H4 (cell line): ENCODE measurements at places on chromosomes 11 and 22. TPM values are rescaled to one million over a fixed set of nuclear protein-coding genes. Genes with fewer than 3 reads are reported as not detected.

GRCh38 chr11:65927904-65928397 lies 8.7 kb downstream of the DRAP1 start:
- DNase-seq = no peak

DNA sequence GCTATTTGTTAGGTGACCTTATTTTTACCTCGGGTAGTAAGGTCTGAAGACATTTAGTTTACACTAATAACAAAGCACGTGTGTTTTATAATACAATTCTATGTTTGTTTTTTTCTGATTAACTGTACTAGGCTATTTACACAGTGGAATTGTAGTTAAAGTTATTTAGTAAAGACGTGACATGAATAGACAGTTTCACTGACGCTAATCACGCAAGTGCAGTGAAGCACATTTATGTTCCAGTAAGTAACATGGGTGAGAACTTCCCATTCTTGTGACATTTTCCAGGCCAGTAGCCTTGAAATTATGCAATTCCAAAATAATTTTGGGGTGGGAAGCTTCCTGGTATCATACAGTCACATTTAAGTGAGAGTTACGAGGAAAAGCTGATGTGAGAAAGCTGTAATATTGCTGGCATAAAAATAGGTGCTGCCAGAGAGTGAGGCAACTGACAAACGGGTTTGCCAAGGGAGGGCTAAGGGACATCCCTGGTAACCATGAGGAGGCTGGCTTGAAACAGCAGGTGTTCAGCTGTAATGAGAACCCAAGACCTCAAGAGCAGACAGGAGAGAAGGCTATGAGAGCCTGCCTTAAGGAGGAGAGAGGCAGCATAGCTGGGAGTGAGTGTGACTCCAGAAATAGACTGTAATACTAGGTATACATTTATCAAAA lies 378.8 kb downstream of the DCDC1 start:
- DNase-seq = no peak

Gene GGA1
- 8.2 and 31.3 TPM in 2 replicates for total RNA-seq

Gene TIMP3
- 22.8 and 25.5 TPM in 2 replicates for total RNA-seq

Gene SMC1B
- total RNA-seq = not detected in 2 replicates

Gene SCUBE1
- total RNA-seq = 0.02 and 0.04 TPM in 2 replicates

Gene APBB1
- total RNA-seq = 5.2 and 6.3 TPM in 2 replicates

DNA sequence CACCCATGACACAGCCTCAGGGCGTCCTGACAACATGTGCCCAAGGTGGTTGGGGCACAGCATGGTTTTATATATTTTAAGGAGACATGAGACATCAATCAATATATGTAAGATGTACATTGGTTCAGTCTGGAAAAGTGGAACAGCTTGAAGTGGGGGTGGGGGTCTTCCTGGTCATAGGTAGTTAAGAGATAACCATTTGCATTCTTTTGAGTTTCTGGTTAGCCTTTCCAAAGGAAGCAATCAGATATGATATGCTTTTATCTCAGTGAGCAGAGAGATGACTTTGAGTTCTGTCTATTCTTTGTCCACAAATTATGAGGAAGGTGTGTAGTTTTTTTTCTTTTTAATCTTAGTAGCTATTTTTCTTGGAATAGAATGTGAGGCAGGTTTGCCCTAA lies 10.1 kb upstream of the ANAPC15 start:
- DNase-seq = no peak

GRCh38 chr11:24509114-24509513 lies 12.3 kb downstream of the LUZP2 start:
- DNase-seq = peak; percentile 20

DNA sequence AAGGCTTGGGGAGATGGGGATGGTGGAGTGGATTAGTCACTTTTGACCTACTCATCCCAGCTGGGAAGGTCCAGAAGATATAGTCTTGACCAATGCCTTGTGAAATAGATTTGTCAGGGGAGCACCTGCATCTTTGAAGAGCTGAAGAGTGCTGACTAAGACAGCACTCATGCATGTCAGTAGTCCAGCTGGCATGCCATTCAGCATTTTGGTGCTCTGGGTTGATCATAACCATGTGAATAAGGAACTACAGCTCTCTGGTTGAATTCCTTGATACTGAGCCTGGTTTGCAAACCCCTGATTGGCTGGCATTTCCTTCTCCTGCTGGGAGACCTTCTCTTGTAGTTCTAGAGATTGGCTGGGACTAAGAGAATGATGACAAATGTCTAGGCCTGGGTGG lies 106.8 kb upstream of the ALX4 start:
- no peak for DNase-seq

- no peak for DNase-seq
These were observed 58.4 kb upstream of the GAB2 start for GRCh38 chr11:78476066-78476465.

Gene EIF1AD
- 20.7 and 32.4 TPM in 2 replicates for total RNA-seq

Gene OR6X1
- not detected in 2 replicates for total RNA-seq

Gene ANO5
- 1.4 and 1.8 TPM in 2 replicates for total RNA-seq

DNA sequence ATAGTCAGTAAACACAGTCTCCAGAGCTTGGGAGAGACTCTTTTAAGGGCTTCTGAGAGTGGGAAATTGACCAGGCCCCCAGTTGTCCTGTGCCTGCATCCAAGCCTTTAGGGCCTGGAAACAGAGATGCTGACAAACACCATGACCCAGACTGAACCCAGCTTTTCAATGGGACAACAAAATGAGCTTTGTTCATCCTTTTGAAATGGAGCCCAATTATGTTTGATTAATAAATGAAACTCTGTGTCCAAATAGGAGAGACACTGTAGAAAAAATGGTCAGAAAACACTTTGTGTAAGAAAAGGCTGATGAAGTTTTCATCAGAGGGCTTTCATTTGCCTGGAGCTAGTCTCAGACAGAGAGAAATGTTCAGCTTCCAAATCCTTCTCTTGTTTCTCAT lies 146.0 kb downstream of the RRAS2 start:
- no peak for DNase-seq

- no peak for DNase-seq
These were observed 13.4 kb upstream of the NECTIN1 start for GRCh38 chr11:119742263-119742861.

GRCh38 chr11:57276971-57277675 lies 40.1 kb upstream of the APLNR start:
- DNase-seq = no peak

- DNase-seq = no peak
These were observed 126.9 kb upstream of the CHORDC1 start for GRCh38 chr11:90349731-90350130.

Gene POU2AF3
- total RNA-seq = 2.3 TPM in 1 of 2 replicates, not detected in the other

DNA sequence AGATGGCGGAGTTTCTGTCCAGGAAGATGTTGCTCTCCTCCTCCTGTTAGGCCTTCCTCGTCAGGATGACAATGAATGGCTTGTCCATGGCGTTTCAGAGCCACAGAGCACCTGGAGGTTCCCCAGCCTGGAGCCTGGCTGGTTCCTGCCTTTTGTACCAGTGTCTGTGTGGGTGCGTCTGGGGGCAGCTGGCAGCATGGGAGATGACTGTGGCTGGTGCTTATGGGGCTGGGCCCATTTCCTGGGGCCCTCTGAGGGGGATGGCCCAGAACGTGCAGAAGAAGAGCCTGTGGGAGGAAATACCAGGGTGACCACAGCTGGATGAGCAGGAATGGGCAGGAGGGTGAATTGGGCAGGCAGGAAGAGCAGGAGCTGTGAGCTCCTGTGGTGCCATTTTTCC lies 6.7 kb downstream of the SLC37A2 start:
- peak; percentile 70 for DNase-seq

Gene MS4A3
- total RNA-seq = not detected in 2 replicates

Gene NTM
- total RNA-seq = 3.1 and 6.7 TPM in 2 replicates

Gene PIWIL4
- total RNA-seq = not detected in 2 replicates

Gene NXPE1
- total RNA-seq = not detected in 2 replicates

Gene OR52N4
- total RNA-seq = not detected in 2 replicates
